ENCODE measurements at places on chromosomes 6 and 20.

- no peak overlapping the region for H3K4me3 ChIP-seq
- H3K27me3 ChIP-seq = no peaks in the 10 kb centered on the region
- H3K4me1 ChIP-seq = no peaks in the 10 kb centered on the region
Measured at GRCh38 chr6:147579667-147580066, 71.2 kb downstream of the SAMD5 start.

GRCh38 chr6:129678463-129678862, 31.5 kb downstream of the ARHGAP18 start:
- peaks cover 44% of the 10 kb centered on the region for H3K4me1 ChIP-seq
- peaks cover 19% of the 10 kb centered on the region for H3K36me3 ChIP-seq
- H3K27me3 ChIP-seq = no peaks in the 10 kb centered on the region
- H3K27ac ChIP-seq = no peak overlapping the region
- no peak overlapping the region for H3K4me3 ChIP-seq

DNA sequence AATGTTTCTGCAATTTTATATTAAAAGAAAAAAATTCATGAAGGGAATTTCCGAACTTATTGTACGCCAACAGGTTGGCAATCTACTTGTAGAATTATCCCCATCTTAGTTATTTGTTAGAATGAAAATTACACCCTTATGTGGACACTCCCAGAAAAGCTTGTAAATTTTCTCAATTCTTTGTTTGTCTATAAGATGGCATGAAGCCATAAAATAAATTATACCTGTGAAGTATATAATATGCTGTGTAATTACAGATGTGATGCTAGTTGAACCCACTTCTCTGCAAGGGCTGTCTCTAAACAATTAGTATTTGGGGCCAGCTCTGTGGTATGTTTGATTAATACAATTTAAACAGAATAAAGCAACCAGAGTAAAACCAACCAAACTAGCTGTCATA, 52.1 kb upstream of the DSP start:
- peaks cover 29% of the 10 kb centered on the region for H3K27me3 ChIP-seq
- no peak overlapping the region for H3K4me3 ChIP-seq
- no peak for DNase-seq
- H3K27ac ChIP-seq = no peak overlapping the region
- H3K36me3 ChIP-seq = no peaks in the 10 kb centered on the region
- H3K4me1 ChIP-seq = no peaks in the 10 kb centered on the region

GRCh38 chr20:50913690-50914375, 17.4 kb downstream of the ADNP start:
- no peak for DNase-seq
- peak overlapping the region; percentile 70 for H3K27ac ChIP-seq
- H3K4me3 ChIP-seq = no peak overlapping the region
- H3K36me3 ChIP-seq = peaks cover 62% of the 10 kb centered on the region
- H3K27me3 ChIP-seq = no peaks in the 10 kb centered on the region
- H3K4me1 ChIP-seq = peaks cover 62% of the 10 kb centered on the region

GRCh38 chr6:154337406-154338005, 19.1 kb downstream of the IPCEF1 start:
- DNase-seq = no peak
- no peaks in the 10 kb centered on the region for H3K4me1 ChIP-seq
- no peaks in the 10 kb centered on the region for H3K27me3 ChIP-seq
- no peaks in the 10 kb centered on the region for H3K36me3 ChIP-seq

DNA sequence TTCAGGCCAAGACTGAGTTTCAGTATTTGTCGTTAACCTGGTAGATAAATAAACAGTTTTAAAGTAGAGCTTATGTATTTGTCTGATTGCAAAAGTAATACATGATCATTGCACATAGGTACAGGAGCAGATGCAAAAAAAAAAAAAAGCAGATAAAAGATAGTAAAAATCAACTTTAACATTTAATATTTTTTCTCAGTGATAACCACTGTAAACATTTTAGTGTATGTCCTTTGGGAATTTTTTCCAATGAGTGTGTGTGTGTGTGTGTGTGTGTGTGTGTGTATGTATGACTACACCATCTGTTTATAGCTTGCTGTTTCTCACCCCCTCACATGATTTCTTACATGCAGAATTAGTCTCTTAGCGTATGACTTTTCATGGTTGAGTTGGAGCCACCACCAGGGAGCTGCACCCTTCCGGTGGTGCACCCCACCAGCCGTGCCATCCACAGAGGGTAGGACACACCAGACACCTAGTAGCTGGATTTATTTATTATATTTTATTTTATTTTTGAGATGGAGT, 26.3 kb downstream of the WRNIP1 start:
- no peaks in the 10 kb centered on the region for H3K27me3 ChIP-seq
- H3K4me3 ChIP-seq = no peak overlapping the region
- H3K4me1 ChIP-seq = peaks cover 32% of the 10 kb centered on the region

GRCh38 chr6:20541382-20541781, 7.1 kb downstream of the CDKAL1 start:
- no peak overlapping the region for H3K4me3 ChIP-seq
- peaks cover 51% of the 10 kb centered on the region for H3K4me1 ChIP-seq
- peaks cover 52% of the 10 kb centered on the region for H3K36me3 ChIP-seq
- no peak overlapping the region for H3K27ac ChIP-seq
- no peak for DNase-seq

DNA sequence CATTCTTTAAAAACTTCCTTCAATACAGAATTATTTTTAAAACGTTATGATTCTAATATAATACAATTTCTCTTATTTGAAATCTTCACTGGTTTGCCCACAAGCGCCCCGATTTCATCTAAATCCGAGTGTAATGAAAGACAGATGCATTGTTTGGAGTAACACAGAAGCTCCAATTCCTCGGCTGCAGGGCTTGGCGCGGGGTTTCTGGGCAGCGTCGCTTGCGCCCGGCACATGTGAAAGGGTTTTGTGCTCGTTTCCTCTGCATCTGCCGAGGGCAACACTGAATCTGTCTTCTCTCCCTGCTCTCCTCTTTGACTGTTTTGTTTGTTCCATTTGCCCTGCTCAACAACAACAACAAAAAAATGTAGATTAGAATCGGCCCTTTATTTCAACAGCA, 248.6 kb upstream of the QKI start:
- no peak for DNase-seq
- H3K36me3 ChIP-seq = no peaks in the 10 kb centered on the region
- no peak overlapping the region for H3K4me3 ChIP-seq
- no peaks in the 10 kb centered on the region for H3K27me3 ChIP-seq
- no peaks in the 10 kb centered on the region for H3K4me1 ChIP-seq

DNA sequence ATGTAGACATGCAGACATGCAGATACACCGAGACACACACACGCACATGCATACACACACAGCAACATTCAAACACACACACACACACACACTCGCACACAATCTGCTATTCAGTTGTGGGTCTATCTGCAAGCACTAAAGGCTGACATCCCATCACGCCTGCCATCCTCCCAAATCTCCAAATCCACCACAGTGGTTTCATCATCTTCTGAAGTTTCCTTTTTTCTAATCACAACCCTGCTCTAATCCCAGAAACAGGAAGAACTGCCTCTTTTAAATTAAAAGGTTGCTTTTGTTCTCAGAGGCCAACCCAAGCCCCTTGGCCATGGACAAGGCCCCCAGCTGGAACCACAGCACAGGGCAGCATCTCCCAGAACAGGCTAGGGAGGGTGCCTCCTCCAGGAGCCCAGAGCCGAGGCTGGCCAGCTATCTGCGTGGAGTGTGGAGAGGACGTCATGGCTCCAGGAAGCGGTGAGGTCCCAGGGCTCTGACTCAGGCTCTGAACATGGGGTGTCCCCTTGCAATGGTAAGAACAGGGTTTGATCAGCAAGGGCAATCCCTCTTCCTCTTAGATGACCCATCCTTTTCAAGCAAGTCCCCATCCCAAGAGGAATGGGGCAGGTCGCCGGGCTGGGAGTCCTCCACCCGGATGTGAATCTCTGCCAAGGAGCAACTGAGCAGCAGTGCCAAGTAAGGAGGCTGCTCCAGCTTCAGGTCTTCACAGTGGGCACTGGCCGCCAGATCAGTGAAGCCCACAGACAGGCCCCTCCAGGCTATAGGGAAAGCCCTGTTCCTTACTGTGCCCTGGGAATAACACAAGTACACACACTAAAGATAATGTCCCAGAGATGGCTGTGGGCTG, 14.7 kb downstream of the FOXF2 start:
- H3K36me3 ChIP-seq = no peaks in the 10 kb centered on the region
- DNase-seq = no peak
- no peak overlapping the region for H3K27ac ChIP-seq
- H3K4me3 ChIP-seq = no peak overlapping the region
- H3K27me3 ChIP-seq = peaks cover 6% of the 10 kb centered on the region
- no peaks in the 10 kb centered on the region for H3K4me1 ChIP-seq

DNA sequence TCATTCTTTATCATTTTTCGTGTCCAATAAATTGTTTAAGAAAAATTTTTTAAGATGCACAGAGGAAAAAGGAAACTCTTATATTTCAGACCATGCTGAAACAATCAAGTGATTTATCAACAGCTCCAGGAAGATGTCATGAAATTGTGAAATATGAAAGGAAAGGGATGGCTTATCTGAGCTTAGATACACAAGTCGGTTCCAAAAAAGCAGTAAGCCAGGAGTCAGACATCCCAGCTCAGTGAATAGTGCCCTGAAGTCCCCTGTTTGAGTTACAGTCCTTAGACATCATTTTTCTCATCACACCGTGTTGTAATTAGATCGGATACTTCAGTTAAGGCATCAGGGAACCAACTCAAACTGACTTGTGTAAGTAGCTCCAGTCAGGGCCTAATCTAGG, 91.0 kb upstream of the SSTR4 start:
- H3K27ac ChIP-seq = no peak overlapping the region
- no peaks in the 10 kb centered on the region for H3K36me3 ChIP-seq
- no peaks in the 10 kb centered on the region for H3K4me1 ChIP-seq
- H3K27me3 ChIP-seq = no peaks in the 10 kb centered on the region
- DNase-seq = no peak

- no peak overlapping the region for H3K4me3 ChIP-seq
- no peak for DNase-seq
- no peaks in the 10 kb centered on the region for H3K36me3 ChIP-seq
- no peaks in the 10 kb centered on the region for H3K27me3 ChIP-seq
- H3K4me1 ChIP-seq = no peaks in the 10 kb centered on the region
- H3K27ac ChIP-seq = no peak overlapping the region
Measured at GRCh38 chr6:164020142-164020541, 605.6 kb downstream of the QKI start.

DNA sequence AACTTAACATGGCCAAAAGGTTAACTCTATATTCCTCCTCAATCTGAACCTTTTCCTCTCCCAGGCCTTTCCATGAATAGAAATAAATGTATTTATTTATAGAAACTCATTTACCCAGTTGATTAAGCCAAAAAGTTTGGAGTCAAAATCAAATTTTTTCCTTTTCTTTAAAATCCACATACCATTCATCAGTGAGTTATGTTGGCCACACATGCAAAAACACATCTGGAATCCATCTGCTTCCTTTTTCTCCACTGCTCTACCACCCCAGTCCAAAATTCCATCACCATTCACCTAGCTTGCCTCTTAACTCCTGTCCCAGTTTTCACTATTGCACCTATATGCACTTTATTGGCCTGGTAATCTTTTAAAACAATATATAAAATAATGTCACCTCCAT, 62.4 kb upstream of the TMEM200A start:
- H3K4me3 ChIP-seq = no peak overlapping the region
- H3K36me3 ChIP-seq = peaks cover 2% of the 10 kb centered on the region
- DNase-seq = no peak
- peaks cover 3% of the 10 kb centered on the region for H3K4me1 ChIP-seq
- H3K27me3 ChIP-seq = peaks cover 6% of the 10 kb centered on the region

- H3K27me3 ChIP-seq = no peaks in the 10 kb centered on the region
- H3K36me3 ChIP-seq = peaks cover 8% of the 10 kb centered on the region
- H3K4me1 ChIP-seq = peaks cover 10% of the 10 kb centered on the region
- no peak overlapping the region for H3K27ac ChIP-seq
Measured at GRCh38 chr20:35269055-35269781, 8.7 kb downstream of the MMP24OS start.

DNA sequence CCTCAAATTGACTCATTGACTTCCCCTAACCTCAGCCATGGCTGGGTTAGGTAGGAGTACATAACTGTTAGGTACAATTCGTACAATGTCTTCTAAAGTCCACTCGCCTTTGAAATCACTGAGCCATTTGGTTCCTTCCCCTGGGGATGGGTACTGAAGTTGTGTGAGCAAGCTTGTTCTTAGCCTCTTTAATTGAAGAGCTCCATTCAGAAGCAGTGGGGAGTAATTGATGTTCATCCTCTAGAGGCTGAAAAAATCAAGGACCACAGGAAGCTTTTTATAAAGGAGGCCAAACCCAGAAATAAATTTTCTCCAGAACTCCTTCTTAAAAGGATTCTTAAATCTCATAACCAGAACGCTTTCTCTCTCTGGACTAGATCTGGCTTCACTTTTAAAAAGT, 60.6 kb downstream of the ANKS1A start:
- no peak overlapping the region for H3K4me3 ChIP-seq
- DNase-seq = no peak
- no peaks in the 10 kb centered on the region for H3K27me3 ChIP-seq

- no peaks in the 10 kb centered on the region for H3K27me3 ChIP-seq
- H3K27ac ChIP-seq = no peak overlapping the region
- no peak overlapping the region for H3K4me3 ChIP-seq
- H3K4me1 ChIP-seq = no peaks in the 10 kb centered on the region
- no peaks in the 10 kb centered on the region for H3K36me3 ChIP-seq
Measured at GRCh38 chr20:24583169-24583792, 113.9 kb downstream of the SYNDIG1 start.

DNA sequence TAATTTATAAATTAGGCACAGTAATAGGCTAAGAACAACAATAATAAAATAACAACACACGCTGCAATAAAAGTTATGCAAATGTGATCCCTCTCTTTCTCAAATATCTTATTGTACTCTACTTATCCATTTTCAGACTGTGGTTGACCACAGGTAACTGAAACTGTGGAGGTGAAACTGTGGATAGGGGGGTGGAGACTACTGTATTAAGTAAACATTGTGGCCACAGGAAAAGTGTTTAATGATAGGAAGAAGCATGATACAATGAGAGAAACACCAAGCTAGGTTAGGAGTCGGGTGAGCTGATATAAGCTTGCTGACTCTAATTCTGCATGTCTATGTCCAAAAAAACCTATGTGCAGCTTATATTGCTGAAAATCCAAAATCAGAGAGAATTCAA, 23.0 kb downstream of the NHLRC1 start:
- DNase-seq = no peak
- H3K4me3 ChIP-seq = no peak overlapping the region
- peaks cover 3% of the 10 kb centered on the region for H3K4me1 ChIP-seq
- H3K27me3 ChIP-seq = peaks cover 21% of the 10 kb centered on the region

DNA sequence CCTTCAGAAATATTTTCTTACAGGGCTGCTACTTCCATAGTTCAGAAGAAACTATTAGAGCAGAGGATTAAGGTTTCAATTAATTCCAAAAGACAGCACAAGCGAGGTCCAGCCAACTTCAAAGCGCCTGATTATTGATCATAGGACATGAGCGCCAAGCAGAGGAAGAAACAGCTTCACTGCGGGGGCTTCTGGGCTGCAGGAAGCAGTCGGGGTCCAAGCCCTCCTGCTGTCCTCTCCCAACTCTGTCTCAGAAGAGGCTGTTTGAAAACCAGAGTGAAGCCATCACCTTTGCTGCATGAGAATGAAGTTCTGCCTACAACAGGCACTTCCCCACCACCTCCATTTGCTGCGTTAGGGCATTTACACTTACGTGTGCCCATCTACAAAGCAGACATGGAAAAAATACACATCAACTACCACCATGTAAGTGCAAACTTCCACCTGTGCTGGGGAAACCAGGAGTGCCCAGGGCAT, 23.9 kb downstream of the SUMO4 start:
- H3K27me3 ChIP-seq = no peaks in the 10 kb centered on the region
- H3K27ac ChIP-seq = no peak overlapping the region
- no peak for DNase-seq
- no peak overlapping the region for H3K4me3 ChIP-seq
- peaks cover 4% of the 10 kb centered on the region for H3K4me1 ChIP-seq
- peaks cover 2% of the 10 kb centered on the region for H3K36me3 ChIP-seq

- no peak overlapping the region for H3K4me3 ChIP-seq
- H3K4me1 ChIP-seq = peaks cover 23% of the 10 kb centered on the region
- peak overlapping the region; percentile 84 for H3K27ac ChIP-seq
- H3K36me3 ChIP-seq = peaks cover 59% of the 10 kb centered on the region
- DNase-seq = peak; percentile 79
Measured at GRCh38 chr6:12138381-12138780, 126.3 kb downstream of the HIVEP1 start.

All from activated CD8-positive, alpha-beta T cell treated with anti-CD3 and anti-CD28 coated beads, Interleukin-2, amount 10 ng/mL, durations not matched to agents 7 days and 5 days (primary cell).